ENCODE measurements at places on chromosomes 2 and 18.

- DNase-seq, result no peak
Observed at GRCh38 chr2:216554286-216554685, 55.6 kb downstream of the RPL37A start.

DNA sequence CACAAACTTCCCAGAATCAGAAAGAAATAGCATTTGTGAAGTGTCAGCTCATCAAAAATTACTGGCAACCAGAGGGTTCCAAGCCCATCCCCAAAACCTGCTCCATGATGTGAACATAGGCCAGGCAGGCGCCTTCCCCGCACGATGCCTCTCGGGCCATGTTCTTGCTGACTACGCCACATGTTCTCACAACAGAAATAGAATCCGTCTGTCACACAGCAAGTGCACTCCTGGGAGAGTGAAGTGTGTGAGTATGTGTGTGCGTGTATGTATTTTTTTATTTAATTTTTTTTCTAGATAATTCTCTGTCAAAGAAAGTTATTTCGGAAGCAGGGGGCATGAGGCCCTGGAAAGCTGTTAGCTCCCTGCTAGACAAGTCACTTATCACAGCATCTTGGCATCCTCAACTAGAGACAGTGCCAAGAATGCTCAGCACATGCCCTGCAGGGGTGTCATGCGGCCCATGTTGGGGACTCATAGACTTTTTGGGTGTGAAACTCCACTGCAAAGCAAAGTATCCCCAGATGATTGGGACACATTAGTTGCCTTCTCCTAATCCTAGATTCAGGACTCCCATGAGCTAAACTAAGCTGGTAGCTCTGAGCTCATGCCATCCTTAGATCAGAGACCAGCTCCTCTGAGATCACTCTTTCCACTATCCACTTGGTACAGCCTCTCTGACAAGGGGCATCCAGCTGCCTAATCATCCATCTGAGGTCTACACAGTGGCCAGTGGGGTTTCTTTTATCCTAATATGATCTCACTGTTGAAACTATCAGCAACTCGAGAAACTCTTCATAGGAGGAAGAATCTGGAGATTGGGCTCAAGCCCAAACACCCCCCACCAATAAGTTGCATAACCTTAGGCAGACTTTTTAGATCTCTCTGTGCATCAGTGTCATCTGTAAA, 53.2 kb upstream of the CYRIA start:
- no peak for DNase-seq

- no peak for DNase-seq
Observed at GRCh38 chr2:40740419-40740818, 288.5 kb upstream of the SLC8A1 start.

DNA sequence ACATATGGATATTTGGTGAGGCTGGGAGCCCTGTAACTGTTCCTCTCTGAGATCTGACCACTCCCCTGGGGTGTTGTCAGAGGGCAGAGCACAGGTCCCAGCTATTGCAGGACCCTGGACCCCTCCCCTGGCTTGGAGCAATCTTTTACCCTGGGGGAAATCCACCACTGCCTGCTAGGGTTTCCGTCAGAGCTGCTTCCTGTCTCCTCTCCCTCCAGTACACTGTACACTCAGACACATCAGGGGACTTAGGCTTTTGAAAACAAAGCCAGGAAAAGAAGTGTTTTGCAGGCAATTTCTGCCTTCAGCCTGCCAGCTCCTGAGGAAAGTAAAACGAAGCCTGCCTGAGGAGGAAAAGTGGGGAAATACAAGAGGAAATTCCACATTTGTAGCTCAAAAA, 13.2 kb upstream of the CEP68 start:
- DNase-seq, result no peak

DNA sequence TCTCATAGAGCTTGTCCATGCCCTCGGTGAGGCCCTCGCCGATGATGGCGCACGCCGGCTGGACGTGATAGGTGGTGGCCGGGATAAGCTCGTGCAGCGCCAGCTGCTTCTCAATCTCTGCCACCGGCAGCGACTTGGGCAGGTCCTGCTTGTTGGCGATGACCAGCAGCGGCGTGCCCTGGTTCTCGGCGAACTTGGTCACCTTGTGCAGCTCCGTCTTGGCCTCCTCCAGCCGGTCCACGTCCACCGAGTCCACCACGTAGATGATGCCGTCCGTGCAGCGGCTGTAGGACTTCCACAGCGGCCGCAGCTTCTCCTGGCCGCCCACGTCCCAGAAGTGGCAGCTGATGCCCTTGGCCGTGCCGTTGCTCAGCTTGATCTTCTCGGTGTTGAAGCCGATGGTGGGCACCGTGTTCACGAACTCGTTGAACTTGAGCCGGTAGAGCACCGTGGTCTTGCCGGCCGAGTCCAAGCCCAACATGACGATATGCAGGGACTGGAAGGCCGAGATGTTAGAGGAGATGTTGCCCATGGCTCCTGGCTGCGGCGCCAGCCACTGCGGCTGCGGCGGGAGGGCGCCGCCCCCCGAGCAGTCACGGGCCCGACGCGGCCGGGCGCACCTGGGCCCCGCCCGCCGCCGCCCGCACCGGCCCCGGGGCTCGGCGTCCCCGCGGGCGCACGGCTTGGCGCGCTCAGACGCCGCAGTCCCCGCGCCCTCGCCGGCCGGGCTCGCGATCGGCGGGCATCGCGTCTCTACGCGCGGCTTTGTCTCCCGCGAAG, 636 bp downstream of the ARL4C start:
- peak; percentile 54 for DNase-seq

- no peak for DNase-seq
Observed at GRCh38 chr2:146392186-146392585, 1452.6 kb upstream of the ACVR2A start.

GRCh38 chr2:238116298-238117198, 16.4 kb downstream of the ESPNL start:
- no peak for DNase-seq

GRCh38 chr2:230068651-230069055, at the start of gene SLC16A14:
SLC16A14 (minus strand) TSS chr2:230068924; CDS start chr2:230059352, 9,572 bp downstream.
- peak; percentile 61 for DNase-seq

- no peak for DNase-seq
Observed at GRCh38 chr18:78420116-78420515, 559.5 kb upstream of the SALL3 start.

- no peak for DNase-seq
Observed at GRCh38 chr2:203586206-203586605, 51.1 kb upstream of the RAPH1 start.

DNA sequence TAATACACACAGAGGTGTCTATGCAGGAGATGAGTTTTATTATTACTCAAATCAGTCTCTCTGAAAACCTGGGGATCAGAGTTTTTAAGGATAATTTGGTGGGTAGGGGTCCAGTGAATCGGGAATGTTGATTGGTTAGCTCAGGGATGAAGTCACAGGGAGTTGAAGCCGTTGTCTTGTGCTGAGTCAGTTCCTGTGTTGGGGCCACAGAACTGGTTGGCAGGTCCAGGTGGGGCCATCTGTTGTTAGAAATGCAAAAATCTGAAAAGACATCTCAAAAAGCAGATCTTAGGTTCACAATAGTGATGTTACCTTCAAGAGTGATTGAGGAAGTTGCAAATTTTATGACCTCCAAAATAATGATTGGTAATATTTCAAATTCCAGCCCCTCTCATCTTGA, 86.9 kb downstream of the VSNL1 start:
- DNase-seq, result no peak

DNA sequence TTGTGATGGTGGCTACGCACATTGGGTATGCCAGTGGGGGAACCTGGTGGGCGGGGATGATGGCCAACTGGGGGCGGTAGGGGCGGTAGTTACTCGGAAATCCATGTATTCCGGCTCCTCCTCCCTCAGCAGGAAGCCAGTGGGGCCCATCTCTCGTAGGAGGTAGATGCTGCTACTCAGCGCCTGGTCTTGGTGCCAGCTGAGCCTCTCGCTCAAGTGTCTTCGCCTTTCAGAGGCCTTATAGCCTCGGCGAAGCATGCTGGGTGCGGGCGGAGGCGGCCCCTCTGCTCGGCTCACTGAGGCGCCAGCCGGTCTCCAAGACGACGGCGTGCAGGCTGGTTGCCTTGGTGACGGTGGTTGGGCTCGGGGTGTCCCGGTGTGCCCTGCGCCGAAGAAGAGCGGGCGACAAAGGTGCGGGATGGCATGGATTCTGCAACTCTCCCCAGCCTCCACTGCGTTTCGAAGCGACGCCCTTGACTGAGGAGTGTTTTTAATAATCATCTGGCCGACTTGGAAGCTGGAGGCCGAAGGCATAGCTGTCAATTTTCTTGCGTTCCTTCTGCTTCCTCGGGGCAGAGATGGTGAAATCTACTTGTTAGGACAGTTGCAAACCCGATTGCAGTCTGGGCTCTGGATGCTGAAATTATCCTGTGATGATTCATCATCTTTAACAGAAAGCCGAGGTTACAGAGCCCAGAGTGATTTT, at the start of gene ZSWIM2:
TSS of gene ZSWIM2 (minus strand) at position 298 of the 706 bp plus-strand sequence. CDS start at position 258, 40 bp downstream.
- peak; percentile 96 for DNase-seq

All from NCI-H524 (cell line).